ENCODE measurements at places on chromosomes 4 and X. TPM values are rescaled to one million over a fixed set of nuclear protein-coding genes. Genes with fewer than 3 reads are reported as not detected.

NEXMIF gene
- total RNA-seq, result 0.71 TPM

HTN1 gene
- not detected for total RNA-seq

IL9R gene
- 64.9 TPM for total RNA-seq

TXK gene
- total RNA-seq, result 1.8 TPM

TSPAN6 gene
- not detected for total RNA-seq

LRAT gene
- not detected for total RNA-seq

- no peak for DNase-seq
Measured at GRCh38 chr4:184357772-184358171, 116.6 kb downstream of the IRF2 start.

DNA sequence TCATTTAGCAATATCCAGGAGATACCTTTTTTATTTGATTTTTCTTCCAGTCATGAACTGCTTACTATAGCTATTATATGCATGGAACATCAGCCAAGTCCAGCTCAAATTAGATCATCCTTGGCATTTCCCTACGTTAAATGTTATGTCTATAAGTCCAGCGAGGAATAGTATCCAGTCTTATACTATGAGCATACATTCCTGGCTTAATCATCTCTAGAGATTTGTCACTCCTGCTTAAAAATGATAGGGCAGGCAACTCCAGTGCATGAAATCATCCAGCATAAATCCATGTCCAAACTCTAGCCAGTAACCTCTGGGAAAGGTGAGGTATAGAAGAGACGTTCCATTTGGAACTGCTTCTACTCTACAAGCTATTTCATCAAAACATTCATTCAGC, 126.7 kb upstream of the VCX2 start:
- no peak for DNase-seq

DNA sequence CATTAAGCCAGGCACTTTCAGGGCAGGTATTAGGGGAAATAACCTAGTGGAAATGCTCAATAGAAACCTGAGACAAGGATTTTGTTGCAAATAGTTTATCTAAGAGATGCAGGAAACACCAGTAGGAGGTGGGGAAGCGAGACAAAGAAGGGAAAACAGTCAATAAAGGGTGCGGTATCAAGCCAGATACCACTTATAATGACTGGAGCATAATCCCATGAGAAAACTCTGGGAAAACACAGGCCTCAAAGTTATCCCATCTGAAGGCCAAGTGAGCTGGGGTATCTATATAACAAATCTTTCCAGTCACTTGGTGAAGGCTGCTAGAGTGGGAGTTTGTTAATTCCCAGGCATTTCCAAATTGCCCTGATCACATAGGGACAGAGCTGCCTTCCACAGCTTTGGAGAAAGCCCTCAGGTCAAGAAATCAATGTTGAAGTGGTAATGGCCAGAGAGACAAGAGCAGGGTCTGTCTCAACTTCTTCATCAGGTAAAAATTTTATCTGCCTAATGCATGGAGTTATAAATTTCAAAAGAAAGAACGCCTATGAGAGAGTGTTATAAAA, 9.8 kb upstream of the HMGB2 start:
- DNase-seq, result no peak

DNA sequence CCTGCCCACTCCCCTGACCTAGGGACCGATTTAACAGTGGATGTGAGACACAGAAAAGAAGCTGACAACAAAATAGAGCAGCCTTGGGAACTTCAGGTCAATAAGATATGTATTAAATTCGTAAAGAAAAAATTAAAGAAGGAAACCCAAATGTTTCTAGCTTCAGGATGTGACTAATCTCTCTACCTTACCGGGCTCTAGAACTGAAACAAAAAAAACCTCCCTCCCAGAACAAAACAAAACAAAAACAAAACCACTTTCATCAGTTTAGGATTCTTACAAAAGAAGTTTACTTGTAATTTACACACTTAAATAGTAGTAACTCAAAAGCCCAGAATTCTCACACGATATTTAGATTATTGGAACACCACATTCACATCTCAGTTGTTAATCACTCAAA, 185.8 kb upstream of the RPS6KA3 start:
- DNase-seq, result no peak

- DNase-seq, result no peak
Measured at GRCh38 chrX:74781507-74782034, 143.7 kb downstream of the NEXMIF start.

- DNase-seq, result no peak
Measured at GRCh38 chr4:44098973-44099372, 349.6 kb downstream of the KCTD8 start.

GRCh38 chr4:174307694-174308093, 24.0 kb downstream of the CEP44 start:
- DNase-seq, result no peak

DNA sequence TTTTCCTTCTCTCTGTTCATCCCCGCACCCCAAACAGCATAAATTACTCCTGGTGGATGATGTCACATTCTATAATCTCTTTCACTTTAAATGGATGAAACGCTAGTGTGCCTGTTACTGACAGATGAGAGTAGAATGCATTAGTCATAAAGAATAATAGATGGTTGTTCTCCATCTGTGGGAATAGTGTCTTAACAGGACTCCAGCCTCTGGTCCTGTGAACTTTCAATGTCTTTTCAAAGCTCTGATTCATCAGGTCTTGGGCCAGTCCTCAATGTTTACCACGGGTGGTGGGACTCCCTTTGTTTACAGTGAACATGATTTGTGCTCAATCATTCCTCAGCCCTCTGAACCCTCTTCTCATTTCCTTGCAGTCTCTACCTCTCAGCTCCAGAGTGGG, 182.6 kb downstream of the GABRB1 start:
- no peak for DNase-seq

Measured in activated T-helper 2 cell treated with anti-CD3 and anti-CD28 coated beads, Interferon-gamma antibody, Interleukin-2, Interleukin-4, amounts not matched to agents 10 μg/mL and 5 μg/mL and 100 μg/mL, durations not matched to agents 14 hours and 24 hours and 36 hours (primary cell).